ENCODE measurements at places on chromosomes 4 and X. TPM values are rescaled to one million over a fixed set of nuclear protein-coding genes. Genes with fewer than 3 reads are reported as not detected.

HMX1 gene
- 63.0 TPM for total RNA-seq

FBXW7 gene
- total RNA-seq = 243 TPM

MTNR1A gene
- total RNA-seq = 1.6 TPM

DDX53 gene
- not detected for total RNA-seq

SNX25 gene
- total RNA-seq = 56.1 TPM

RRH gene
- total RNA-seq = 9.6 TPM

CYTL1 gene
- 12.9 TPM for total RNA-seq

TLL1 gene
- 23.9 TPM for total RNA-seq

GPR78 gene
- 2.1 TPM for total RNA-seq

TMPRSS11B gene
- 0.44 TPM for total RNA-seq

LAMP2 gene
- 103 TPM for total RNA-seq

CFAP47 gene
- 8.7 TPM for total RNA-seq

PDZD11 gene
- 43.7 TPM for total RNA-seq

HMGB3 gene
- total RNA-seq = 33.9 TPM

FRG2 gene
- total RNA-seq = not detected

EFNB1 gene
- 37.2 TPM for total RNA-seq

SSR4 gene
- 53.0 TPM for total RNA-seq

ALAS2 gene
- 43.5 TPM for total RNA-seq

SPANXA2 gene
- not detected for total RNA-seq

RAB40A gene
- total RNA-seq = 0.77 TPM

FGF13 gene
- total RNA-seq = 42.1 TPM

TMLHE gene
- total RNA-seq = 36.7 TPM

SMIM31 gene
- 0.11 TPM for total RNA-seq

MAP7D2 gene
- 3.0 TPM for total RNA-seq

CRMP1 gene
- total RNA-seq = 148 TPM

NDUFA1 gene
- total RNA-seq = 22.3 TPM

FHDC1 gene
- 9.0 TPM for total RNA-seq

TBX22 gene
- total RNA-seq = 1.3 TPM

NOX1 gene
- 0.33 TPM for total RNA-seq

NDUFC1 gene
- total RNA-seq = 25.9 TPM

IL2 gene
- total RNA-seq = not detected

SHISA3 gene
- total RNA-seq = 1.5 TPM

NLRP2B gene
- not detected for total RNA-seq

CSN1S1 gene
- total RNA-seq = not detected

GASK1B gene
- total RNA-seq = 46.1 TPM

FGD1 gene
- 15.0 TPM for total RNA-seq

CXCL1 gene
- total RNA-seq = 2.7 TPM

FAM53A gene
- 4.1 TPM for total RNA-seq

FGB gene
- not detected for total RNA-seq

CNKSR2 gene
- 67.2 TPM for total RNA-seq

SRPX2 gene
- 6.3 TPM for total RNA-seq

SH2D1A gene
- total RNA-seq = not detected

ENAM gene
- total RNA-seq = 0.27 TPM

EXOC1L gene
- not detected for total RNA-seq

MMRN1 gene
- 23.6 TPM for total RNA-seq

BRCC3 gene
- total RNA-seq = 18.5 TPM

CACNA1F gene
- total RNA-seq = 27.9 TPM

CCSER1 gene
- 85.6 TPM for total RNA-seq

CYLC1 gene
- not detected for total RNA-seq

TEX13C gene
- total RNA-seq = not detected

HTRA3 gene
- total RNA-seq = 44.8 TPM

PPP2R2C gene
- total RNA-seq = 10.1 TPM

ARMCX4 gene
- total RNA-seq = 23.3 TPM

COL4A5 gene
- total RNA-seq = 92.6 TPM
